ENCODE measurements at places on chromosomes 5 and 9.

DNA sequence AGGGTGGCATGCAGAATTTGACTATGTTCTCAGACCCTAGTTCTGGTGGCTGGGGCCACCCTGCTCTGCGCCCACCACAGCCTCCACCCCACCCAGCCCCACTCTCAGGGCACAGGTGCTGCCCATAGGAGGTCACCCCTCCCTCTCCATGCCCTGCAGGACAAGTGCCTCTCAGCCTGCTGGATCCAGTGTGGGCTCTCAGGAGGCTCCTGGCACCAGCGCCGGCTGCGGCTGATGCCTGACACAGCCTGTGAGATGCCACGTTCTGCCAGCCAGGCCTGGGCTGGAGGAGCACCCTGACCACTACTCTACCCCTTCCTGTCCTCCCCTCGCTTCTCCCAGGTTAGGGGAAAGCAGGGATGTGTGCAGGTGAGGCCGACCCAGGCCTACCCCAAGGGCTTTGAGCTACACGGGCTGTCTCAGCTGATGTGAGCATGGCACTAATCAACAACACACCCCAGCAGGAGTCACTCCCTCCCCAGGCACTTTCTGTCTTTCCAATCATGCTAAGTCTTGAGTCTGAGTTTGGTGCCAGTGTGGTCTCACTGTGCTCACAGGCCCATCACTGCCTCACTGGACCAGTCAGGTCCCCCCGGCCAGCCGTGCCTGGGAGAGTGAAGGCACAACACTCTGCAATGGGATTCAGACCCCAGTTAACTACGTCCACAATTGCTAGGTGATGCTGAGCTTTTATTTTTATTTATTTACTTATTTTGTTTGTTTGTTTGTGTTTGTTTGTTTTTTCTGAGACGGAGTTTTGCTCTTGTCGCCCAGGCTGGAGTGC lies 12.1 kb upstream of the BARX1 start:
- DNase-seq = no peak

- DNase-seq = no peak
Measured at GRCh38 chr5:67588389-67588788, 391.8 kb upstream of the CD180 start.

DNA sequence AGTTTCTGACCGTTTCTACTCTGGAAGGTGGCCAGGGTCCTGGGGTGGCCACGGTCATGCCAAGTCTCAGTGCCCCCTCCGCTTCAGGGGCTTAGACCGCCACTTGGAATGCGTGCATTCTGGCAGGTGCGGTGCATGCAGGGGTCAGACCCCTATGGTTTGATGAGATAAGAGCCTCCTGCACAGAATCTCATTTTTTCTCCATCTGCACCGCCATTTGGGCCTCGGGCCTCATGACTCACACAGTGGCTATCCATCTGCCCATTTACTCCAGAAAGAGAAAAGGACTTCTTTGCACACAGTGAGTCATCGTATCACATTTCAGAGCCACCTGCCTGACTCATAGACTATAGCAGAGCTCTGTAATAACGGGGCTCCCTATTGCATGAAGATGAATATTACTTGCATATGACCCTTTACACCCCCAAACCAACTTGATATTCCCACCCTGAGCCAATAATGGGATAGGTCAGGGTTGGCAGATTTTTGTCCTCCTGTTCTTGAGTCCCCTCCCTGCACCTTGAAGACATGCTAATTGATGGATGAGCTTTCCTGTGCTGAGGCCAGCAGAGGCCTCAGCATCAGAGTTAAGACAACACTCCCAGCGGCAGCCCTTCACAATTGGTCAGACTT lies 157.4 kb downstream of the NR3C1 start:
- peak; percentile 80 for DNase-seq

GRCh38 chr5:159047086-159047485 lies 52.6 kb downstream of the EBF1 start:
- DNase-seq = no peak

DNA sequence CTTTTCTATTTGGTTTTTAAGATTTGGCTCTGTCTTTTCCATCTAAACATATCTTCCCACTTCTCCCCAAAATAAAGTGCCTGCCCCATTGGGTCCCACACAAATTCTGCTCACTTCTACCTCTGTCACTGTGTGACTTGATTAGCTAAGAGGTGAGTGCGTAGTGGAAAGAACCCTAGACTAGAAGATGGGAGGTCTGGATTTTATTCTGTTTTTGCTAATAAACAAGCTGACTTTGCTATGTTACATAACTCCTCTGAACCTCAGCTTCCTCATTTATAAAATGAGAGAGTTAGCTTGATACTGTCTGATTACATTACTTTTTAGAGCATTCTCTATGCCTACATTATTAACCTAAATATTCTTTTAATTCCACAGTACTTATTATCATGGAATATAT lies 51.3 kb upstream of the PTGER4 start:
- no peak for DNase-seq

DNA sequence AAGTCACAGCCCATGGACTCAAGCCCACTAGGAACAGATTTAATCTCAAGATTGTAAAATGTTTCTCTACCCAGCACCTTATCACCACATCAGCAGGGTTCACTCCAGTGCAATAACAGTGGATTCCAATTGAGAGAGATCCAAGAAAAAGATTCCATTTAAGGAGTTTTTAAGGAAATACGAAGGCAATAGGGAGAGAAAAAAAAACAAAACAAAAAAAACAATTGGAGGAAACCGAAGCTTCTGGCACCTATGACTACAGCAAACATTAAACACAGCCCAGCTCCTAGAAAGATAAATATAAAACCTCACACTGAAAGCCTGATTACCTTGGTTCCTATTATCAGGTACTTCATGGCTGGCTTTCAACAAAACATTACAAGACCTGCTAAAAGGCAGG lies 192.7 kb downstream of the DAB2IP start:
- no peak for DNase-seq

- DNase-seq = no peak
Measured at GRCh38 chr9:2524601-2525000, 97.0 kb upstream of the VLDLR start.

GRCh38 chr9:101030086-101030391 lies 1.5 kb downstream of the PLPPR1 start:
- DNase-seq = no peak

DNA sequence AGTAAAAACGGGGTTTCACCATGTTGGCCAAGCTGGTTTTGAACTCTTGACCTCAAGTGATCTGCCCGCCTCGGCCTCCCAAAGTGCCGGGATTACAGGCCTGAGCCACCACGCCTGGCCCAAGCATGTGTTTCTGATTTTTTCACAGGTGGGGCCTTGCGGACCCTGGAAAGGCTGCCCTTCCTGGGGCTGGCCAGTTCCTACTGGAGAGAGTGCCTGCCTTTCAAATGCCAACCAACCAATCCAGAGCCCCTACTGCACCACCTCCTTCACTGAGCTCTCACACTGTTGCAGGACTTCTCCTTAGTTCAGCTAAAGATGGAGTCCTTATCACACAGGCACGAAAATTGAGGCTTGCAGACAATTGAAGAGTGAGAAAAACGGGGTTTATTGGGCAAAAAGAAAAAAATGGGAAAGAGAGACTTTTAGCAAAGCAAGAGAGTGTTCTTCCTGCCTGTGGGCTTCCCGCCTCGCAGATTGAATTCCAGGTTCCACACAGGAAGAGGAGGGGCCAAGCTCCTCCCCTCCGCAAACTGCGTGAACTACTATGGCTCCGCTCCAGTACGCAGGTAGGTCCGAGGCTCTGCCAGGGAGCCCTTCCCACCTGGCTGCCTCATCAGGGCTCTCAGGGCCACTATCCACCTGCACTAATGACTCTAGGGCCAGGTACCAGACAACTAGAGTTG lies 8.3 kb upstream of the CMBL start:
- DNase-seq = no peak
